Thoracic aorta (tissue), 2 donors: ENCODE measurements at places on chromosomes 4 and X. TPM values are rescaled to one million over a fixed set of nuclear protein-coding genes. Genes with fewer than 3 reads are reported as not detected.

The SSX4 gene
- total RNA-seq, result not detected

DNA sequence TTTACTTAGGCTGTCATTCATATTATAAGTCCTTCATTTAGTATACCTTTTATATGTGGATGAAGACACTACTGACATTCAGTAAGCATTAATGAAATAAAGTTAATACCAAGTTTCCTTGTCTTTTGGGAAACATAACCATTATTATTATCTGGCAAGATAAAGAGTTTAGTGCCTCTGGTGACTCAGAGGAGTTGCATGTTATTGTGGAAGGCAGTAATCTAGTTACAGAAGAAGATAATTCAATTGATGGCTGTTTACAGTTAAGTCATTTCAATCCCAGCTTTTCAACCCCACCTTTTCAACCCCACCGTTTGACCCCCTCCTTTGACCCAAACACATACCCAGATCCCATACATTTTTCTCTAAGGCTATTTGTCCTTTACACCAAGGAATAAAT, 143.8 kb downstream of the FANCB start:
- DNase-seq, result no peak

- no peak for DNase-seq
Measured at GRCh38 chrX:623599-624315, 6.8 kb upstream of the SHOX start.

DNA sequence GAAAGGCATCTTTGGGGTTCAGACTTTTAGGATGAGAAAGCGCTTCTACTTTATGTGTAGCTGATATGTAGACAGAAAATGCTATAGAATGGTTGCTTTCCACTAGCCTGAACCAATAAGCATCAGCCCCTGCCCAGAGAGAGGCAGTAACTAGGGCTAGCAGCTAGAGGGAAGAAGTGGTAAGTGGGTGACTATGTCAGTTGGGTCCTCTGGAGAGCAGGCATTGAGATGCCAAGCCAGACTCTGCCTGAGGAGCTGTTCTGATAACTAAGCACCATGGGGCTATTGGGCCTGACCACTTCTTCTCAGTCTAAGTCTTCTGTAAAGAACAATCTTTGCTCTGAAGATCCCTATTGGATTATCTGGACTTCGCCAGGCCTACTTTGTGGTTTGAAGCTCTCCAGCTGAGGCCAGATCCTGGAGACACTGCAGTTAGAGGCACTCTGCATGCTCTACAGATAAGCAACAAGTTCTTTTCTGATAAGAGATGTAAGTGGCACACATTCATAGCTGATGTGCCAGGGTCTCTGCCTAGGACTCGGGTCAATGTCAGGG, 146.1 kb downstream of the RBM46 start:
- DNase-seq, result no peak

DNA sequence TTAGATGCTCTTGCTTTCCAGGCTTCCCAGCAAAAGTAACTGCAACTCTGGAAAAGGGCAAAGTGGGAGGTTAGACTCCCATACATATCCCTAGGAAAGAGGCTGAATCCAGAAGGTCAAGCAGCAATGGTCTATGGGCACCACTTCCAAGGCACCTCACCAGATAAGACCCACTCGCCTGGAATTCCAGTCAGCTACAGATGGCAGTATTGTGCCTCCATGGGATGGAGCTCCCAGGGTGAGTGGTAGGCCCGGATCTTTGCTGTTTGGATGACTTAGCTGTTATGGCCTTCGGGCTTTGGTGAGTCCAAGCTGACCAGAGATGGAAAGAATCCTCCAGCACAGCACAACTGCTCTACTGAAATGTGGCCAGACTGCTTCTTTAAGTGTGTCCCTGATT, 688.0 kb downstream of the PCDH19 start:
- DNase-seq, result no peak

- no peak for DNase-seq
Measured at GRCh38 chr4:48295116-48295515, 25.5 kb upstream of the TEC start.

The GATA1 gene
- total RNA-seq, result not detected

DNA sequence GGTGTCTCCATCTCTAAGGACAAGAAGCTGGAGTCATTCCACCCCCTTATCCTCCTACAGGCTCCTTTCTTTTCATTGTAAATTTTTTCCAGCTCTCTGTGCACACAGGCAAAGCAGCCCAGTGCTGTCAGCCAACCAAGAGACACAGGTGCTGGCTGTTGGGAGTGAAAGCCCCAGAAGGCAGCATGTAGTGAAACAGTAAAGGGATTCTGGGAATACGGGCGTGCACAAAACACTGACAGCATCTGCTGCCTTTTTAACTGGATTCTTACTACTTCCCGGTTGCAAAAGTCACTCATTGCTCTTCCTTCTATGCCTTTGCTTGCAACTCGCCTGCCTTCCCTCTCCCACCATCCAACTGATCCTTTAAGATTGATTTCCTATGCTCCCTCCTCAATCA, 208.6 kb upstream of the PRPS2 start:
- no peak for DNase-seq

- DNase-seq, result no peak
Measured at GRCh38 chr4:38313175-38313574, 350.8 kb upstream of the KLF3 start.

DNA sequence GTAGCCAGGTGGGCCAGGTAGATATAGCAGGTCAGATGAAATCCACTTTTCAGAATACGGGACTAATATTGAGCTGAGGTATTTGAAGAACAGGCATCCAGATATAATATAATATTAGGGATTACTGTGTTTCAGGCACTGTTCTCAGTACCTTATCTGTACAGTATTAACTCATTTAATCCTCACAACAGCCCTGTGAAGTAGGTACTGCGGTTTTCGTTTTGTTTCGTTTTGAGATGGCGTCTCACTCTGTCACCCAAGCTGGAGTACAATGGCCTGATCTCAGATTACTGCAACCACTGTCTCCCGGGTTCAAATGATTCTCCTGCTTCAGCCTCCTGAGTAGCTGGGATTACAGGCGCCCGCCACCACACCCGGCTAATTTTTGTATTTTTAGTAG, 129.6 kb downstream of the IL1RAPL2 start:
- no peak for DNase-seq

The MPP1 gene
- 49.5 TPM for total RNA-seq

GRCh38 chrX:73563738-73564068, 706 bp downstream of the CHIC1 start:
- no peak for DNase-seq

DNA sequence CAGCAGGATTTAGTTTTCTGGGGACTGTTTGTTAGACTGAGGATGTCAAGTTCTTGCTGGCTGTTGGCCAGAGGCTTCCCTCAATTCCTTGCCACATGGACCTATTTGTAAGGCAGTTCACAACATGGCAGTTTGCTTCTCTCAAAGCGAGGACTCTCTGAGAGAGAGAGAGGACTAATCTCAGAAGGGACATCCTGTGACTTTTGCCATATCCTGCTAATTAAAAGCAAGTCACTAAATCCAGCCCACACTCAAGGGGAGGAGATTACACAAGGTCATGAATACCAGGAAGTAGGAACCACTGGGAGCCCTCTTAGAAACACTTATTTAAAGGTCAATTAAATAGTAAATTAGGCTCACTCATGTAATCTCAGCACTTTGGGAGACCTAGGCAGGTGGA, 38.2 kb downstream of the PPP1R2C start:
- DNase-seq, result no peak

- no peak for DNase-seq
Measured at GRCh38 chr4:89100853-89101252, 10.5 kb upstream of the TIGD2 start.

The MAGEC3 gene
- total RNA-seq, result 9.5 TPM

The ZNF330 gene
- total RNA-seq, result 32.2 TPM

DNA sequence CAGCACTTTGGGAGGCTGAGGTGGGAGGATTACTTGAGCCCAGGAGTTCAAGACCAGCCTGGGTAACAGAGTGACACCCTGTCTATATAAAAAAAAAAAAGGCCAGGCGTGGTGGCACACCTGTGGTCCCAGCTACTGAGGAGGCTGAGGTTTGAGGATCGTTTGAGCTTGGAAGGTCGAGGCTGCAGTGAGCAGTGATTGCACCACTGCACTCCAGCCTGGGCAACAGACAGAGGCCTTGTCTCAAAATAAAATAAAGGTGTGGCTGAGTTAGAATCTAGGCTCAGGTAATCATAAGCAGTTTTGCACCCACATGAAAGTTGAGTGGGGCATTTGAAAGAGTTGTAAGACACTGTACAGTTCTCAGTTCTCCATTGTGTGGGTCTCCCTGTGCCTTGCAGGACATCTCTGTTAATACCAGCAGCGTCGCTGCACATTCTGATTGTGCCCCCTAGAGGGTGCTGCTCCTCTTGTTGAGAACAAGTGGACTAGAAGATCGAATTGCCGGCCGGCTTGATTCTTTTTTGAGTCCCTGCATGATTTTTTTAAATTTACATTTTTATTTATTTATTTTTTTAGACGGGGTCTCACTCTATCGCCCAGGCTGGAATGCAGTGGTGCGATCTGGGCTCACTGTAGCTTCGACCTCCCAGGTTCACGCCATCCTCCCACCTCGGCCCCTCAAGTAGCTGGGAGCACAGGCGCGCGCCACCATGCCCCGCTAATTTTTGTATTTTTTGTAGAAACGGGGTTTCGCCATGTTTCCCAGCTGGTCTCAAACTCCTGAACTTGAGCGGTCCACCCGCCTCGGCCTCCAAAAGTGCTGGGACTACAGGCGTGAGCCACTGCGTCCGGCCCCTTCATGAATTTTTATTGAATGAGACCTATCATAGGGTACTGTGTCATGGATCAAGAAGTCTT, 73.6 kb upstream of the RBMX start:
- DNase-seq, result no peak

- no peak for DNase-seq
Measured at GRCh38 chrX:40005292-40006011, 92.3 kb downstream of the BCOR start.

DNA sequence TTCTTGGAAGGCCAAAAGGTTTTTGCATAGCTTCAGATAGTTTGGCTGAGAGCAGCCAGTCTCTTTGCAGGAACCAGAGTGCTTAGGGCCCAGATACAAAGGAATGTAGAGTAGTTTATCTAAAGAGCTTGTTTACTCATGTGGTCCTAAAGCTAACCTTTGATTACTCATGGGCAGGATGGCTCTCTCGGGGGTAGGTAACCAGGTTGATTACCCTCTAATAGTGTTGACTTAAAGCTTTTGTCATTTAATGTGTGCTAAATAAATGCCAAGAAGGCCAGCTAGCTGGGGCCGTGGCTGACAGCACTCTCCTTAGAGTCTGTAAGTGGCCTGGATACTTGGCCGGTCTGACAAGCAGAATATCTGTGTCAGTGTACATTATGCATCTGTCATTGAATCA, 69.7 kb upstream of the MAGEB16 start:
- no peak for DNase-seq

DNA sequence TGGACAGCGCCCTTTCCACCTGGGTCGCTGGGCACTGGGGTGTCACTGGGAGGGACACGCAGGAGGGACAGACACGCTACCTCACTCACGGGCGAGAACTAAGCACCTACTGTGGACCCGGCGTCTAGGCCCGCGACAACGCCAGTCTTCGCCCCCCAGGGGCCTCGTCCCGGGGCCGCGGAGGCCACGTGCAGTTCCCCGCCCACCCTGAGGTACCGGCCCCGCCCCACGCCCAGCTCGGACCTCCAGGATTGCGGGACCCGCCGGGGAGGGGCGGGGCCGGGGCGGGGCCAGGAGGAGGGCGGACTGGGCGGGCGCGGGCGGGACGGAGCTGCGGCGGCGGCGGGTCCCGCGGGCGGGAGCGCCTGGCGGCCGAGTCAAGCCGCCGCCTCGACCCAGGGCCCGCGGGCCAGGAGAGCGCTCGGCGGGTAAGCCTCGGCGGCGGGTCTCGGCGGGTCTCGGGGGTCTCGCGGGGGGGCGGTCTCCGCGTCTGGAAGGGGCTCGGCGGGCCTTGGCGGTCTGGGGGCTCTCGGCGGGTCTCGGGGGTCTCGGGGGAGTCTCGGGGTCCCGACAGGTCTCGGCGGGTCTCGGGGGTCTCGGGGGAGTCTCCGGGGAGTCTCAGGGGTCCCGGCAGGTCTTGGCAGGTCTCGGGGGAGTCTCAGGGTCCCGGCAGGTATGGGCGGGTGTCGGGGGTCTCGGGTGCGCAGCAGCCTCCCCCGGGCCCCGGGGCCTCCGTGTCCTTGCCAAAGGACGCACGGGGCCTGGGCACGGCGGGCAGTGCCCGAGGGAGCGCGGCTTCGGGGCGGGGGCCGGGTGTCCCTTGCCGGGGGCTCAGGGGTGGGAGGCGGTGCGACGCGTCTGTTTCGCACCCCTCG, at the start of gene SH3BP2:
TSS of gene SH3BP2 (plus strand) at position 375 of the 875 bp plus-strand sequence. CDS start 27,533 bp downstream, outside the sequence.
- DNase-seq, result no peak

DNA sequence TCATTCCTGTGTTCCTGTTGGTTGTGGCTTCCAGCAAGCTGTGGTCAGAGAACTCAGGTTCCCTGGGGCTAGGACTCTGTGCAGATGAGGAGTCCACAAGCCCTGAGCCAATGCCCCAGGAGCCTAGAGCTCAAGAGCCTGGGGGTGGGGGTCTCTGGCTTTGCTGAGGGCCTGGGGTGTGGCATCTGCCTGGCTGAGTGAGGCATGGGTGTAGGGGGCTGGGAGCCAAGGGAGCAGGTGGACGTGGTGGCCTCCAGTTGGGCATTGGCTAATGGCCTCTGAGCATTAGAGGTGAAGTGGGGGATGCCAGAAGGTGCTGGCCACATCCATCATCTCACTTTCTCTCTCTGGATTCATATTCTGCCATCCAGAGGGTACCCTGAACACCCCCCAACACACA, 5.3 kb upstream of the MAMLD1 start:
- no peak for DNase-seq

DNA sequence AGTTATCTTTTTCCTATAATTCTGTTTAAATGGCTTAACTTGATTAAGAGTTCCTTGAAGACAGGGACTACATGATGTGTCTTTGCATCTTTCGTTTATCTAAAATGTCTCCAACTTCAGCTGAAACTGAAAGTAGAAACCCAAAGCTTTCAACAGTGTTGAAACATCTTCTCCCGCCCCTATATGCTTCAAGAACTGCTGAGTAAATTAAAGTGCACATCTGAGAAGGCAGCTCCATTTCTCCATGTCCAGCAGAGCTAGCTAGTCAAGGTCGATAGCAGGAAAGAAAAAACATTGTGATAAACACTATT, 185.7 kb upstream of the TBL1X start:
- no peak for DNase-seq

The RASSF6 gene
- total RNA-seq, result 0.56 TPM

DNA sequence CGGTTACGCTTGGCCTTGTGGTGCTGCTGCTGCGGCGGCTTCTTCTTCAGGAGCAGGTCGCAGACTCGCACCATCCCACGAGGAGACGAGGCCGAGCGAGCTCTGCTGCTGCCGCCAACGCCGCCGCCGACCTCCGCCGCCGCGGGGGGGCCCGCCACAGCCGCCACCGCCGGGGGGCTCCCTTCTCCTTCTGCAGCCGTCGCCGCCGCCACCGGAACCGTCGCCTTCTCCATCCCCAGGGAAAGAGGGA, 237 bp downstream of the ANKRD17 start:
- peak; percentile 8 for DNase-seq

The ARMCX5 gene
- 11.4 TPM for total RNA-seq

GRCh38 chr4:89829470-89830138, 7.4 kb downstream of the SNCA start:
- no peak for DNase-seq

The MAGEA8 gene
- total RNA-seq, result not detected
